IMR-90 (cell line): ENCODE measurements at places on chromosomes 5 and 9. TPM values are rescaled to one million over a fixed set of nuclear protein-coding genes. Genes with fewer than 3 reads are reported as not detected.
A peak's percentile ranks its signal among the peaks of the same experiment; 100 is the strongest.

DNA sequence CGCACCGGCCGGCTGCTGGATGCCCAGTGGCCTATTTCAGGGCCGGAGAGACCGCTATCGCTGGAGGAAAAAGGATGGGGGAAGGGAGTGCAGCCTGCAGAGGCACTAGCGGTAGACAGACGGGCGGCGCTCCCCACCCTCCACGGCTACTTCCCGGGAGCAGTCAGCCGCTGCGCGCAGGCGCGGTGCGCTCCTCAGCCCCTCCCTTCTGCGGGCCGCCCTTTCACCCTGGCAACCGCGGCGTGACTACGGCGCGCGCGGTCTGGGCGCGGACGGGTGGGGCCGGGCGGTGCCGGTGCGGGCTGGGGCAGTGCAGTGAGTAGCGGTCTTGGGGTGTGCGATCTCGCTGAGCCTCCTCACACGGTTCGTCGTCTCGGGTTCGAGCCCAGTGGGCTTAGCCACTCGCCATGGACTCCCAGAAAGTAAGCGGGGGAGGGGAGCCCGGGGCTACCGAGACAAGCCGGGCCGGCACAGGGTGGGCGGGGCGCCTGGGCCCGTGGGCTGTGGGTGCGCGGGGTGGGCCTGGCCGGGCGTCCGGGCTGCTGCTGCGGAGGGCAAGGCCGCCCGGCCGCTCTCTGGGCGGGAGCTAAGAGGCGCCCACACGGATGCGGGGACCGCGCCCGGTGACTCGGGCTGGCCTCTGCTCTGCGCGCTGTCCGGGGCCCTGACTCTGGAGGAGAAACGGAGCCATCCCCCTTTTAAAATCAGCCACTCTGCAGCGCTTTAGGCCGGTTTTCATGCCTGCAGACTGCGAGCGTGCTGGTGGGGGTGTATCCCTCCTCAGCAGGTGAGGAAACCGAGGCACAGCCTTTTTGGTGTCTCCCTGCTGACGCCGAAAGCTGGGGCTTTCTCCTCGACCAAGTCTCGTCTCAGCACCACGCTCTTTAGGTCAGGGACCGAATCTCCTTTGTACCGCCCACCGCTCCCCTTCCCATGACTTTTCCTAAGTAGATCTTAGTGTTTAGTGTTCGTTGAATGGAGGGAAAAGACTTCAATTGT is at the start of gene FSD1L:
Gene FSD1L, plus strand, starts transcription at position 221 of the 999 bp plus-strand sequence. Its CDS starts 187 bp downstream, at position 408.
- no peaks in the 10 kb centered on the region for H3K27me3 ChIP-seq
- H3K4me3 ChIP-seq = peak within 1 kb of the TSS; percentile 83
- peak; percentile 90 for DNase-seq
- H3K27ac ChIP-seq = peak within 1 kb of the TSS; percentile 83
- H3K4me1 ChIP-seq = peaks cover 12% of the 10 kb centered on the region
- no peaks in the 10 kb centered on the region for H3K36me3 ChIP-seq

Gene AHRR
- 15.6 and 16.7 TPM in 2 replicates for total RNA-seq

DNA sequence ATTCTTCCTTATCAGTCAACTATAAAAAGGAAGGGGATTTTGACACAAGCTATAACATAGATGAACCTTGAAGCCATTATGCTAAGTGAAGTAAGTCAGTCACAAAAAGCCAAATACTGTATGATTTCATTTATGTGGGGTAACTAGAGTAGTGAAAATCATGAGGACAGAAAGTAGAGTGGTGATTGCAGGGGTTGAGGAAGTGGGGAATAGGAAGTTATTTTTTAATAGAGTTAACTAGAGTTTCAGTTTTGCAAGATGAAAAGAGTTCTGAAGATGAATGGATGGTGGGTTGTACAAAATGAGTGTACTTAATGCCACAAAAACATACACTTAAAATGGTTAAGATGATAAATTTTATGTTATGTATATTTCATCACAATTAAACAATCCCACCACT is 65.4 kb upstream of the FAM174A start:
- H3K4me1 ChIP-seq = no peaks in the 10 kb centered on the region
- no peaks in the 10 kb centered on the region for H3K27me3 ChIP-seq
- no peak overlapping the region for H3K27ac ChIP-seq
- no peaks in the 10 kb centered on the region for H3K36me3 ChIP-seq
- no peak for DNase-seq

- no peak for DNase-seq
- H3K4me3 ChIP-seq = no peak overlapping the region
- H3K4me1 ChIP-seq = peaks cover 6% of the 10 kb centered on the region
- no peaks in the 10 kb centered on the region for H3K27me3 ChIP-seq
- no peak overlapping the region for H3K27ac ChIP-seq
These were observed 4.2 kb upstream of the PTGER4 start for GRCh38 chr5:40675396-40676133.

DNA sequence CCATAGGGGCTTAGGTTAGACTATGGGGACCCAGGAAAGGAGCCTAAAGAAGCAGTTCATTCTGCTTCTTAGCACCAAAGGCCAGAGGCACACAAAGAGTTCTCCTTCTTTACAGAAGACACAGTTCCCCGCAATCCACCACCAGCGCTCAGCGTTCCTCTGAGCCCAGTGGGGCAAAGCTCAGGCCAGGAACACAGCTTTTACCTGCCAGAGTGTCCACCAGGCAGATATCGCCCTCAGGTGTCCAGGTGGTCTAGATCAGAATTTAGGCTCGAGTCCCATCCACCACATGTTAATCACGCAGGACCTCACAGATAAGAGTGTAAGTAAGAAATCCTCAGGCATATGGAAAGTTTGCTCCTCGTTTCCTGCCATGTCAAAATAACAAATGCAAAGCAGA is 53.0 kb downstream of the UBE2QL1 start:
- no peak overlapping the region for H3K27ac ChIP-seq
- H3K27me3 ChIP-seq = no peaks in the 10 kb centered on the region
- no peaks in the 10 kb centered on the region for H3K4me1 ChIP-seq
- no peaks in the 10 kb centered on the region for H3K36me3 ChIP-seq
- no peak overlapping the region for H3K4me3 ChIP-seq

Gene SLC45A2
- not detected in 2 replicates for total RNA-seq

GRCh38 chr9:7894231-7894630 is 94.7 kb upstream of the DMAC1 start:
- H3K4me1 ChIP-seq = no peaks in the 10 kb centered on the region
- no peaks in the 10 kb centered on the region for H3K27me3 ChIP-seq
- no peaks in the 10 kb centered on the region for H3K36me3 ChIP-seq
- no peak overlapping the region for H3K4me3 ChIP-seq
- DNase-seq = no peak
- no peak overlapping the region for H3K27ac ChIP-seq

Gene FAM221B
- not detected in 2 replicates for total RNA-seq

DNA sequence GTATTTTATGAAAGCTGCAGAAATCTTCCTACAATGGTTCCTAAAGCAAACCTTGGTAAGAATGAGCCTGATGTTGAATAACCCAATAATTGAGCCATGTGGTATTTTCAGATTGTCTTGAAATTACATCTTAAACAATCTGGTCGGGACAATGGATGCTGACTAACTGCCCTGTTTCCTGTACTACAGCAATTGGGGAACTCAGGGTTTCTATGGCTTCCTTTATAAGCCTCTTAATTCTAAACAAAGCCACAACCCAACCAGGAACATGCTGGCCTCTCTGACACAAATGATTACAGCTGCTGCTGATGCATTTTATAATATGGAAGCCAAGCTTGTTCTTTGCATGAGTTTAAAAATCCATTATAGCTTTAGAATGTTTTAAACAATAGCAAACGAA is 30.2 kb downstream of the PTPN3 start:
- H3K4me3 ChIP-seq = no peak overlapping the region
- H3K27ac ChIP-seq = no peak overlapping the region
- peak; percentile 28 for DNase-seq
- H3K36me3 ChIP-seq = no peaks in the 10 kb centered on the region
